ENCODE measurements at places on chromosomes 7 and 10.

DNA sequence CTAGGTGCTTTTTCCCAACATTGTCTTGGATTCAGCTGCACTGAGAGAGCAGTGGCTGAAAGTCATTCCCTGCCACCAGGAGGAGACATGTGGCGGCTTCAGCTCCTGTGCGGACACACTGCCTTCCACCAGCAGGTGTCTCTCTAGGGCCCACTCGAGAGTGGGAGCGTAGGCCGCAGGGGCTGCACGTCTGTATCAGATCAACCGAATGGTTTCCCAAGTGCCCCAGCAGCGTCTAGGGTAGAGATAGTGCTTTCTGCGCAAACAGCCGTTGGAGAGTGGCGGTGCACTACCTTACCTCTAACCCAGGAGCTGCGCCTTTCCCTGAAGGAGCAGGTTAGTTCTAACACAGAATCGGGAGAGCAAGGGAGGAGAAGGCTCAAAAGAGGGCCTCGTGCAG lies 31.7 kb downstream of the PAPOLB start:
- peak; percentile 14 for DNase-seq

GRCh38 chr7:140079121-140079536 lies 16.4 kb upstream of the PARP12 start:
- no peak for DNase-seq

GRCh38 chr7:7783001-7783400 lies 64.6 kb upstream of the RPA3 start:
- DNase-seq = no peak

- no peak for DNase-seq
Observed at GRCh38 chr10:78290131-78290750, 256.6 kb downstream of the RPS24 start.

- DNase-seq = no peak
Observed at GRCh38 chr10:104577163-104577562, 63.9 kb upstream of the SORCS3 start.

DNA sequence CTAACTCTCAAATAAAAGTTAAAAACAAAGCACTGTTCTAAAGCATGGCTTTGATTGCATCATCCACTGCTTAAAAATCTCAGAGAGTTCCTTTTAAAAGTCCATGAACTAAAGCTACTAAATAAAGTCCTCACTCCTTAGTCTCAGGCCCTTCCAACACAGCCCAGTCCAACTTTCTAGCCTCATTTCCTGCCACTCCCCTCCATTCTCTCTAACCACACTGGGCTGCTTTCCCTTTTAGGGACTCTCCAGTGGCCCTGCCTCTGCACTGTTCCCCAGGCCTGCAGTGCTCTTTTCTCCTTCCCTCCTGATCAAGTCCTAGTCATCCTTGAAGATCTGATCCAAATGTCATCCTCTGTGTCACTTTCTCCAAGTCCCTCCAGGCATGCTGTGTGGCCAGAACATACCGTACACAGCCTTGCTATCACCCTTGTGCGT lies 56.9 kb upstream of the PPP1R3C start:
- DNase-seq = no peak

DNA sequence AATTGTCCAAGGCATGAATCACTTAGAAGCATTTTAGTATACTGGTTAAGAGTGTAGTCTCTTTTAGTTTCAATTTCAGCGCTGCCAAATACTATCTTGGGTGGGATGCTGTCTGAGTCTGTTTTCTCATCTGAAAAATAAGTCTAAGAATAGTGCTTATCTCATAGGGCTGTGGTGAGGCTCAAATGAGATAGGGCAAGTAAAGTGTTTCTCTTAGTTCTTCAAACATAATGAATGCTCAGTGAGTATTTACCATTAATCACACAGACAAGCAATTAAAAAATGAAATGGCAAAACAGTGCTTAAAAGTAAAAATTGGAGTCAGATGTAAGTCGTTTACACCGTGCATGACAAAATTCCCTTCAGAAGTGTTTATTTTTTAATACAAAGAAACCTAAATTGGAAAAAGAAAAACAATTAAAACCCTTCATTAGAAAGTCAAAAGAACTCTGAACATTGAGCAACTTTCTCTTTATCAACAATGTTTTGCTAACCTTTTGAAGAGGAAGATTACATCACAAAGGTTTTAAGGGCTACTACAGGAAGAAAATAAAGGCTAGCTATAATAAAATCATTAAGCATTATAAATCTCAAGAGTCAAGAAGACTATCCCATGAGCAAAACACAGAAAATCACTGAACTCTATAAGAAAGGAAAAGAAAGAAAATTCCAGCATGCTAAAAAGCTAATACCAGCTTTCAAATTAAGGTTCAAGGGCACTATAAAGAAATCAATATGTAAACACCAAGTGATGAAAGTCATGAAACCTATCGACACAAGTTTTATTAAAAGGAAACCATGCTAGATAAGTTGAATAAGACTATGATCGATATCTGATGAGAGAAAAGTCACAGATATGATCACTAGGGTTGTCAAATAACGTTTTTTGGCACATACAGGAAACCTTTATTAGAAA lies 45.6 kb upstream of the C1GALT1 start:
- DNase-seq = no peak

- no peak for DNase-seq
Observed at GRCh38 chr10:76035206-76036110, 604.0 kb downstream of the LRMDA start.

DNA sequence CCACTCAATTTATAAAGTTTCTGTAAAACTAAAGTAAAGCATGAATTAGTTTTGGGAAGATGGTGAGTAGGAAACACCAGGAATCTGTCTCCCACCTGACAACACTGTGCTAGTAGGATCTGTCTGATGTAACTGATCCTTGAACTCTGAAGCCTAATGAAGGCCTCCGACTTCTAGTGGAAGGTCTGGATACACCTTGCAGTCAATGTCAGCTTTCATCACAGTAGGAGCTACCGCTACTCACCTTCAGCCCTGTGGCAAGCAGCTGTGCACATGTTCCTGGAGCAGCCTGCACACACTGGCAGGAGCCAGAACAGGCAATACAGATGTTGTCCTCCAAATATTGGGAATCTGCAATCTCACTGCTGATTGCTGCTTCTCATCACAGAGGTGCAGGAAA lies 471.4 kb downstream of the PTPRN2 start:
- DNase-seq = no peak

DNA sequence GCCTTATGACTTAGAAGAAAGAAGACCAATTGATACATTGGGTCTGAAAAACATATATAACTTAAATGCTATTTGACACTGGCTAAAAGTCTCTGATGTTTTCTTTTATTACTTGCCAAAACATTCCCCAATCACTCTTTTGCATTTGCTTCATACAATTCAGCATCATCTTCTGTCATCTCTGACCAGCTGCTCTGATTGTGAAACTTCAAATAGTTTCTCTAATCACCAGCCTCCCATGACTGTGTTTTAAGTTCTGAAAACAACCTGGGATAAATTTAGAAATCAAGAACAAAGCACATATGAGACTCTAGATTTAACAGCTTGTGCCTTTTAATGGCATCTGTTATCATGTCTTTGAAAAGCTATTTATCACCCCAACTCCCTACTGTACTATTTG lies 208.4 kb upstream of the KCND2 start:
- DNase-seq = no peak

DNA sequence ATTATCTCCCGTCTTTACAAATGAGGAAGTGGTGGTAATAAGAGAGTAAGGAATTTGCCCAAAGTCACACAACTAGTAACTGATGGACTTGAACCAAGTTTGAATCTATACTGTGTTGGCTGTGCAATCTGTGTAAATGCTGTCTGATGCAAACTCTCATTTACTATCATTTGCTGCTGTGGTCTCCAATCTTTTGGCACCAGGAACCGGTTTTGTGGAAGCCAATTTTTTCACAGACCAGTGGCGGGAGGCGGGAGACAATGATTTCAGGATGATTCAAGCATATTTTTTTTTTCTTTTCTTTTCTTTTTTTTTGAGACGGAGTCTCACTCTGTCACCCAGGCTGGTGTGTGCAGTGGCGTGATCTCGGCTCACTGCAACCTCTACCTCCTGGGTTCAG lies 450.0 kb upstream of the FZD8 start:
- no peak for DNase-seq

GRCh38 chr10:70437721-70438120 lies 3.8 kb downstream of the NODAL start:
- DNase-seq = no peak

DNA sequence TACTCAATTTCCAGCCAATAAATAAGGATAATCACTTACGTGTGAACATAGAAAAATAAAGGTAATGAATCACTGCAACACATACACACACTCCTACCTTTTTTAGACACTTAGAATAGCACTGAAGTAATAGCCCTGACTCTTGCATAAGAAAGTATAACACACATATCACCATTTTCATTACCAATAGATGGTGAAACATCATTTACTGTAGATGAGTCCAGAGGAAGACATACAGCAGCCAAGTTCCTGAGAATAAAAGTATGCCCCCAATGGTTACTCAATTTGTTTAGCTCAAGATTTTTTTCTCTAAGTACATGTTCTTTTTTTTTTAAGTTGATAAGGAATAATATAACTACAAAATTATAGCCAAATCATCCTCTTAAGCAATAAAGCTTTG lies 316.3 kb downstream of the PARD3 start:
- DNase-seq = no peak

GRCh38 chr7:41029072-41029499 lies 673.8 kb downstream of the INHBA start:
- no peak for DNase-seq

- DNase-seq = no peak
Observed at GRCh38 chr7:3668743-3669142, 367.7 kb downstream of the SDK1 start.

- DNase-seq = no peak
Observed at GRCh38 chr10:20984662-20985061, 87.6 kb upstream of the NEBL start.

DNA sequence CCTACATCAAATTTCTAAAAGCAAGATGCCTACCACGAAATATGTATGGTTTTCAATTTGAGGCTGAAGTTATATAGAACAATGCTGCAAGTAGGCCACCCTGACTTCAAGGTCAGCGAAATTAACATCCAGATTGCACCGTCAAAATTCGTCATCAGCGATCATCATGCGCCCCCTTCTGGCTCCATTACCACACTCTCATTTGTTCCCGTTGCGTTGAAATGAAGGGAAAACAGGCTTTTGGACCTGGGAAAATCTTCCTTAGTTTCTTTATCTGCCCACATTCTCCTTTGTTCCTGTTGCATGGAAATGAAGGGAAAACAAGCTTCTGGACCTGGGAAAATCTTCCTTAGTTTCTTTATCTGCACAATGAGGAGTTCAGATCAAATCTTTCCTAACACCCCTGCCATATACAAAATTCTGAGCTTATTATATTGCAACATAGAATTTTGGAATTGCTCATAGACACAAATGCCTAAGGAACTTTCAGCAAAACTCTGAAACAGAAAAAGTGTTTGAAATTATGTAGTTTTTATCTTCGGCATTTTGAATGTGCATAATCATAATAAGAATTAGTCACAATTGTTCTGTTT lies 98.2 kb upstream of the PRKCQ start:
- DNase-seq = peak; percentile 48

- no peak for DNase-seq
Observed at GRCh38 chr7:71553306-71553705, 421.4 kb downstream of the GALNT17 start.

GRCh38 chr7:82616059-82616728 lies 172.6 kb upstream of the CACNA2D1 start:
- no peak for DNase-seq

GRCh38 chr7:37552030-37552429 lies 103.4 kb upstream of the ELMO1 start:
- no peak for DNase-seq

DNA sequence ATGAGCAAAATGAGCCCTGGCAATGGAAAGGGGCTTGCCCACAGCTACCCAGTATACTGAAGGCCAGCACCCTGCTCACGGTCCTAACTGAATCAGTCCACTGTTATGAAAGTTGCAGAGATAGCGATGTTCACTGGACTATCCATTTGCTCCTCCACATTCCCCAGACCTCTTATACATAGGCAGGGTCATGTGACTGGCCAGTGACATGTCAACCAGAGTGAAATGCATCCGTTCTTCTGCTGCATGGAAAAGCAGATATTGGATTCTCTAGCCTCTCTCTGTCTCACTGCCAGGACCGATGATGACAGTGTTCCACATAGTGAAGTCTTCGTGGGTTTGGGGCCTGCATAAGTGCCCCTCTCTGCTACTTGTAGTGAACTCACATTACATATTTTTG lies 503.4 kb downstream of the RPS24 start:
- DNase-seq = no peak

DNA sequence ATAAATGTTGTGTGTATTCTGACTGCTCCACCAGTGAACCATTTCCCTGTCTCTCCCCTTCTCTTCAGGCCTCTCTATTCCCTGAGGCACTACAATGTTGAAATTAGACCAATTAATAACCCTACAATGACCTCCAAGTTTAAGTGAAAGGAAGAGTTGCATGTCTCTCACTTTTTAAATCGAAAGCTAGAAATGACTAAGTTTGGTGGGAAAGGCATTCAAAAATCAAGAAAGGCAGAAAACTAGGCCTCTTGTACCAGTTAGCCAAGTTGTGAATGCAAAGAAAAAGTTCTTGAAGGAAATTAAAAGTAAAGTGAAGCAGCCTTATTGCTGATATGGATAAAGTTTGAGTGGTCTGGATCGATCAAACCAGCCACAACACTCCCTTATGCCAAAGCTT lies 198.3 kb upstream of the YAE1 start:
- no peak for DNase-seq

DNA sequence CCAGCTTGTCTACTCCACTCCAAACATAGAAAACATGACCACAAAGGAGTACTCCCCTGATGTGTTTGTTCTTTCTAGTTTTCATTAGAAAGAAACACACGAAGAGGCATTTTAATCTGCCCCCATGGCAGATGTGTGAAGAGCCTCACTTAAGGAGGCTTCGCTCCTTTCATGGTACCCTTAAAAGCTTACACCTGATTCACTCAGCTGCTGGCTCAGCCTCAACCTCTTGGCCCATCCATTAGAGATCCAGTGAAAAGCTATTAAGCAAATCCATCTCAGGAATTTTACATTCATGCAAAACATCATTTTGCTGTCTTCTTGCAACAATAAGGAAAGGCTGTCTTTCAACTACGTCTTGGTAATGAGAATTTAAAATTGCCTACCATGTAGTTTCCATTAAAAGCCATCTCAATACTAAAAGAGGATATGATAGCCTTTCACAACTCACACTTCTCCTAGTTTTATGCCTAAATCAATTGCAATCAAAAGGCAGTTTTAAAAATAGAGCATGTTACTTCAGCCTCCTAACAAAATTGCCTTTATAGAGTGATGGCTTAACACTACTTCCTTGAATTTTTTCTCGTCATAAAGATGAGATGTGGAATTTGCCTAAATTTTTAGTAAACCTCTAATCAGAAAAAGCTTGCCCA lies 22.7 kb downstream of the MACC1 start:
- no peak for DNase-seq

GRCh38 chr10:132447446-132448247 lies 50.6 kb downstream of the PWWP2B start:
- DNase-seq = peak; percentile 52

Measured in stimulated activated CD8-positive, alpha-beta memory T cell treated with anti-CD3 and anti-CD28 coated beads, Interleukin-15, amount 100 ng/mL, for 1 hour (primary cell).